Esophagus muscularis mucosa (tissue), 4 donors: ENCODE measurements at places on chromosomes 6 and 20. TPM values are rescaled to one million over a fixed set of nuclear protein-coding genes. Genes with fewer than 3 reads are reported as not detected.

DNA sequence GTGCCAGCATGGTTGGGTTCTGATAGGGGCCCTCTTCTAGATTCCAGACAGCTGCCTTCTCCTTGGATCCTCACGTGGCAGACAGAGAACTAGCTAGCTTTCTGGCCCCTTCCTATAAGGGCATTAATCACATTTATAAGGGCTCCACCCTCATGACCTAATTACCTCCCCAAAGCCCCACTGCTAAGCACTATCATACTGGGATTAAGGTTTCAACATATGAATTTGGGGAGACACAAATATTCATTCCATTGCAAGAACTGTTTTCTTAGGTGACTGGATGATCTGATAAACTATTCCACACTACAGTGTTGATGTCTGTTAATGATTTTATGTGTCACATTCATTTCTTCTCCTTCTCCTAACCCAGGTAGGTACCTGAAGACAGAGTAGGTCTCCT is 135.8 kb upstream of the COL21A1 start:
- no peak for DNase-seq
- no peak overlapping the region for H3K4me3 ChIP-seq
- no peaks in the 10 kb centered on the region for H3K36me3 ChIP-seq
- H3K4me1 ChIP-seq, result peaks cover 56% of the 10 kb centered on the region

- no peaks in the 10 kb centered on the region for H3K4me1 ChIP-seq
- H3K27ac ChIP-seq, result no peak overlapping the region
- H3K27me3 ChIP-seq, result no peaks in the 10 kb centered on the region
- no peak overlapping the region for H3K4me3 ChIP-seq
- DNase-seq, result no peak
Measured at GRCh38 chr6:102670735-102671134, 1277.2 kb downstream of the GRIK2 start.

The KHDC3L gene
- total RNA-seq, result not detected

DNA sequence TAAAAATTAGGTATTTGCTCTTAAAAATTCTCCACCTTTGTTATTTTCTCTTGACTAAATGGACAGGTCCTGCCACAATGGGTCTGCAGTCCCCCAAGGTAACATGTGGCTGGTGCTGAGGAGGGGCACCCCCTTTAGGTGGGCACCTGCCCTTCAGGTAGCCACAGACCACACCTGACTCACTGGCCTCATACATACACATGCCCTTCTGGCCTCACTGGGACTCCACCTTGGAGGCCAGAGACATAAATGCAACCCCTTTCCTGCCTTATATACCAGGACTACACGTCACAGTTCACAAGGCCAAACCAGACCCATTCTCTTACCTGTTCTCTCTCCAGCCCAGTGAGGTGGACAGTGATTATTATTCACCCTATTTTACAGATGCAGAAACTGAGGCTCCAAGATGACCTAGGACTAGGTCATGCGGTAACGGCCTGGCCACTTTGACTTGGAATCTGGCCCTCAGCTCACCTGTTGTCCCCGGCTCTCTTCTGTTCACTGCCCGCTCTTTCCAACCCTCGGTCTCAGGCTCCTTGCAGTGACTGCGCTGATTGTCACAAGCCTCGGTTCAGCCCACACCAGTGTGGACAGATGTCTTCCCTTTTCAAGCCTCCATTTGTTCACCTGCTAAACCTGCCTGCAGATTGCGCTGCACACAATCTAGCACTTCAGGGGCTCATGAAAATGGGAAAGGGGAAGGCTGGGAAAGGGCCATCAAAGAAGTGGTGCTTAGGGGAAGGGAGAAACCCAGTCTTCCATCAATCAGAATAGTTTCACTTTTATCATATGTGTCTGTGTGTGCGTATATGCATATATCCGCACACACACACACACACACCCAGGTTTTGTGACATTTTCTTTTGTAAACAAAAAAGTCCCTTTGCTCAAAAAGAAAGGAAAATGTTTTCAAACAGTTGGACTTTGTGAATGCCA is 121.7 kb downstream of the BCAS1 start:
- peak; percentile 68 for DNase-seq
- H3K27me3 ChIP-seq, result no peaks in the 10 kb centered on the region
- H3K4me3 ChIP-seq, result no peak overlapping the region
- no peak overlapping the region for H3K27ac ChIP-seq

The ITPR3 gene
- 21.4 TPM for total RNA-seq

The PKIB gene
- 2.2 TPM for total RNA-seq

GRCh38 chr20:764255-764654 is 4.0 kb downstream of the SLC52A3 start:
- no peaks in the 10 kb centered on the region for H3K4me1 ChIP-seq
- H3K4me3 ChIP-seq, result no peak overlapping the region
- peaks cover 54% of the 10 kb centered on the region for H3K36me3 ChIP-seq
- DNase-seq, result no peak
- no peak overlapping the region for H3K27ac ChIP-seq

The PGC gene
- total RNA-seq, result 0.92 TPM

The POM121L2 gene
- not detected for total RNA-seq

GRCh38 chr20:4866429-4866828 is 134.9 kb downstream of the SLC23A2 start:
- DNase-seq, result no peak
- H3K27me3 ChIP-seq, result no peaks in the 10 kb centered on the region
- H3K4me1 ChIP-seq, result no peaks in the 10 kb centered on the region
- peaks cover 48% of the 10 kb centered on the region for H3K36me3 ChIP-seq

DNA sequence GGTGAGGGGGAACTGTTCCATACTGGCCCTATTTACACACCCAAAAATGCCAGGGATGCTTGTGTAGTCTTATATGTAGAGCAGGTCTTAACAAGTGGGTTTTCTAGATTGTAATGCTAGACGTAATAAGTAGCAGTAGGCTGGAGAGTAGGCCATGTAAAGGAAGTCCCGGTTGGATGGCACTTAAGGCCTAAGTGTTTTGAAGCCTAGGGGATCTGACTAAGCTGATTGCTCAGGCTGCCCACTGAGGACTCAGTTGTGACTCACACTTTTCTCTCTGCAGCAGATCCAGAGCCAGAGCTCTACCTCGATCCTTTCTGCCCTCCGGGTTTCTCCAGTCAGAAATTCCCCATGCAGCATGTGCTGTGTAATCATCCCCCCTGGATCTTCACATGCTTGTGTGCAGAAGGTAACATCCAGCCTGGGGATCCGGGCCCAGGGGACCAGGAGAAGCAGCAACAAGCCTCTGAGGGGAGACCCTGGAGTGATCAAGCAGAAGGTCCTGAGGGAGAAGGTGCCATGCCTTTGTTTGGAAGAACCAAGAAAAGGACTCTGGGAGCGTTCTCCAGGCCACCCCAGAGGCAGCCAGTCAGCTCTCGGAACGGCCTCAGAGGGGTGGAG is 26.6 kb downstream of the ZNF133 start:
- H3K27ac ChIP-seq, result no peak overlapping the region
- no peaks in the 10 kb centered on the region for H3K4me1 ChIP-seq
- H3K27me3 ChIP-seq, result no peaks in the 10 kb centered on the region

DNA sequence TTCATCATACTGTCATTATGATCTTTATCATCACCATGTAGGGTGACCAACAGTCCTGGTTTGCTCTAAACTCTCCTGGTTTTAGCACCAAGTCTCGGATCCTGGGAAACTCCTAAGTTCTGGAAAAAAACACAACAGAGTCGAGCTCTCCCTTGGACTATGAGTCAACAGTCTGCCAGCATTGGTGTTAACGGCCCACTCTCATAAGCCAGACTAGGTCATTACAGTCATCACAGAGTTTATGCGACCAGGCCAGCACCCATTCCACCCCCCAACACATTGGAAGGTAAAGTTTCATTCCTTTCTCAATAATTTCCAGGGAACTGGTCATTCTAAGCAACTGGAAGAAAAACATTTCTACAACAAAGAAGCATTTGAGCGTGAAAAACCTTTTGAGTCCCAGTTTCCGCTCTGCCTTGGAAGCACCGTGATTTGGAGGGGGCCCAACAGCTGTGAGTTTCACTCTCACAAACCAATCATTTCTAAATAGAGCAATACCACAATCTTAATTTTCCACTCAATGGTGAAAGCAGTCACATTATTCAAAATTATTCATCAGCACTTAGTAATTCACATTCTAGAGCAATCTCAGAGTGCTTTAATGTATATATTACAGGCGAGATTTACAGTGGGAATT is 445.0 kb downstream of the CDH26 start:
- H3K27me3 ChIP-seq, result no peaks in the 10 kb centered on the region
- H3K4me1 ChIP-seq, result no peaks in the 10 kb centered on the region
- H3K4me3 ChIP-seq, result no peak overlapping the region
- DNase-seq, result no peak
- H3K27ac ChIP-seq, result no peak overlapping the region

The RAMACL gene
- total RNA-seq, result 1.5 TPM

- H3K36me3 ChIP-seq, result no peaks in the 10 kb centered on the region
- peak overlapping the region; percentile 62 for H3K27ac ChIP-seq
- peak; percentile 26 for DNase-seq
- H3K4me3 ChIP-seq, result no peak overlapping the region
- H3K4me1 ChIP-seq, result peaks cover 4% of the 10 kb centered on the region
- no peaks in the 10 kb centered on the region for H3K27me3 ChIP-seq
Measured at GRCh38 chr6:148495029-148495428, 152.4 kb downstream of the SASH1 start.

- no peak for DNase-seq
- no peaks in the 10 kb centered on the region for H3K36me3 ChIP-seq
- H3K27me3 ChIP-seq, result no peaks in the 10 kb centered on the region
- no peak overlapping the region for H3K4me3 ChIP-seq
- no peak overlapping the region for H3K27ac ChIP-seq
Measured at GRCh38 chr20:16104783-16105182, 468.5 kb downstream of the KIF16B start.

DNA sequence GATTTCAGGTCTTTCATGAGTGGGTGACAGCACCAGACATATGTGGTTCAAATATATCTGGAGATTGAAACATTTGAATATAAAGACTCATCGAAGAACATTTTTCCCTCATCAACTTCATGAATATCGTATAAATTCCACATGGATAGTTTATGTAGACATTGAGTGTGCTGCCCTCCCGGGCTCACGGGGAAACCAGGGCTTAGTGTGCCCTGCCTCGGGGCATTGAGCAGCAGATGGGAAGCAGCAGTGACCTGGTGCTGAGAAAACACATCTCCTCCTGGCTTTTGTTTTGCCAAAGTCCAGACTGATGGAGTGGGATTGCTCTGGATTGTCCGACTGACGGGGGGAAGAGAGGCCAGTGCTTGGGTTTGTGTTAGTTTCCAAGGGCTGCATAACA is 17.8 kb upstream of the SLC2A12 start:
- H3K27ac ChIP-seq, result no peak overlapping the region
- no peaks in the 10 kb centered on the region for H3K36me3 ChIP-seq
- no peak for DNase-seq
- no peak overlapping the region for H3K4me3 ChIP-seq

The KIAA1755 gene
- 7.3 TPM for total RNA-seq

DNA sequence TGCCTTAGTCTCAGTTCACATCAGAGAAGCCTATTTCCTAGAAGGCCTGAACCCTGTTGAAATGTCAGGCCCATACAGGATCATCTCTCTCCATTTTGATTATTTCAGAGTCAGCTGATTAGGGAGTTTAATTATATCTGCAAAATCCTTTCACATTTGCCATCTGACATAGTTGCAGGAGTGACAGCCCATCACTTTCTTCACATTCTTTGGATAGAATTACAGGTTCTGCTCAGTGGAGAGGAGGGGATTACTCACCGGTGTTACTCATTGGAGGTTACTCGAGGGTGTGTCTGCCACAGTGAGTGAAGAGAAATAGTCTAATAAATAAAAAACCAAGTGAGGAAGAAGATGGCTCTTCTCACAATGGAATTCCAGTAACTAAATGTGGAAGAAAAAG is 216.8 kb downstream of the TMEM242 start:
- no peaks in the 10 kb centered on the region for H3K27me3 ChIP-seq
- no peak for DNase-seq
- no peak overlapping the region for H3K27ac ChIP-seq
- H3K4me3 ChIP-seq, result no peak overlapping the region

The GMPR gene
- 69.7 TPM for total RNA-seq

- H3K27ac ChIP-seq, result no peak overlapping the region
- no peaks in the 10 kb centered on the region for H3K36me3 ChIP-seq
- no peaks in the 10 kb centered on the region for H3K4me1 ChIP-seq
- H3K4me3 ChIP-seq, result no peak overlapping the region
- H3K27me3 ChIP-seq, result no peaks in the 10 kb centered on the region
Measured at GRCh38 chr6:67287566-67287965, 1347.5 kb upstream of the ADGRB3 start.

- H3K36me3 ChIP-seq, result no peaks in the 10 kb centered on the region
- H3K27ac ChIP-seq, result no peak overlapping the region
- H3K4me1 ChIP-seq, result peaks cover 24% of the 10 kb centered on the region
Measured at GRCh38 chr20:16551607-16552006, 21.6 kb downstream of the KIF16B start.

The BFSP1 gene
- 2.7 TPM for total RNA-seq

The TNF gene
- 1.5 TPM for total RNA-seq

The BCL2L1 gene
- 94.3 TPM for total RNA-seq

DNA sequence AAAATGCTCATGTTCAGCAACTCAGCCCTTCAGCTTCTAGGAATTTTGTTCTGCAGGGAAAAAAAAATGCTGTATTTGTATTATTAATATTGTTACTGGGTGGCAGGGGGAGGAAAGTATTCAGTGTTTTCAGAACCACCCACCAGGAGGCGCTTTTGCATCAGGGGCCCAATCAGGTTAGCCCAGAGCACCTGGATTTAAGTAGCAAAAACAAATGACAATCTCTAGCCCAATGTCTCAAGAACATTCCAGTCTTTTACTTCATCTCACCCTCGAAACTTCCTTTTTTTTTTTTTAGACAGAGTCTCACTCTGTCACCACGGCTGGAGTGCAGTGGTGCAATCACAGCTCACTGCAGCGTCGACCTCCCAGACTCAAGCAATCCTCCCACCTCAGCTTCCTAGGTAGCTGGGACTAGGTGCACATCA is 635 bp upstream of the C20orf203 start:
- H3K36me3 ChIP-seq, result no peaks in the 10 kb centered on the region
- H3K27me3 ChIP-seq, result no peaks in the 10 kb centered on the region
- peaks cover 7% of the 10 kb centered on the region for H3K4me1 ChIP-seq

DNA sequence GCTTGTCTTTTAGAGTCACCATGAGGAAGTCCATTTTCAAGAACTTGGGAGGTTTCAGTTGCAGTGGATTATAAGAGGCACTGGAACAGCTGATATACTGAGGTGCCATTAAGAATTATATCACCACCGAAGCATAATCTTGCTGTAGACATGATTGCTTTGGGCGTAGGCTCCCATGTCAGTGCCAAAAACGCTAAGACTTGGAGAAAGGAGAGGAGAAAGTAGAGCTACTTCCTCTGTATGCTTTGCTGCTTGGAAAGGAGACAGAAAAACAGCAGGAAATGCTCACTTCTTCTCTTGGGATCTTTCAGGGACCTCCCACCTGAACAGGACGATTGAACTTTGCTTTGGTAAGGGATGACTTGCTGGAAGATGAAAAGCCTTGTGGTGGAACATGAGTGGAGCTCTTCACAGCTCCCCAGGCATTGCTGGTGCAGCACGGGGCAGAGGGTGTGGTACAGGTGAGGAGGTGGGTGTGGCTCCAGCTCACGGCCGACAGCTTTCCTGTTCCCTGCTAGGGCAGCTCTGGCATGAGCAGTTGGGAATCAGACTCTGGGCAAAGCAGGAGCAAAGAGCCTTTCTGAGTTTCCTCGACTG is 190.4 kb upstream of the JAG1 start:
- H3K27ac ChIP-seq, result peak overlapping the region; percentile 48
- no peaks in the 10 kb centered on the region for H3K27me3 ChIP-seq
- no peaks in the 10 kb centered on the region for H3K36me3 ChIP-seq
- peaks cover 20% of the 10 kb centered on the region for H3K4me1 ChIP-seq
- no peak overlapping the region for H3K4me3 ChIP-seq

The COL21A1 gene
- total RNA-seq, result 8.3 TPM
